ENCODE measurements at places on chromosomes 5 and 9.

- no peak for DNase-seq
These were observed 36.4 kb downstream of the ATPSCKMT start for GRCh38 chr5:10213316-10213715.

- no peak for DNase-seq
These were observed 37.6 kb upstream of the SETD9 start for GRCh38 chr5:56871777-56872176.

- DNase-seq = no peak
These were observed 4.6 kb downstream of the IER5L start for GRCh38 chr9:129173296-129174101.

DNA sequence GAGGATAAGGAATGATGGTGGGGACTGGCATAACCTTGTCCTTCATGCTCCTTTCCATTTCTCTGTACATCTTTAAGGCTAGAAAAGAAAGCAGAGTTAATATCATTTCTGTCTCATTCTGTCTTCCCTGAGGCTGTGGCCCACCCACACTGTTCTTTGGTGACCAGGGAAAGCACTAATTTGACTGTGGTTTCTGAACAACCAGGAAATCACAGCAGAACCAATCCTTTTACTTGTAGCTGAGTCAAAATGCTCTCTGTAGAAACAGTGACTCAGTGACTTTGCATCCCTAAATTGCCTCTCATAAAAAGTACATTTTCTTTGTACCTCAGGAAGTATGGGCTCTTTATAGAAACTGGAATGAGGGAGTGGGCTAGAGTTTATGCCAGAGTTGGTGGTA lies 28.1 kb downstream of the IL33 start:
- no peak for DNase-seq

GRCh38 chr5:61342071-61342501 lies 10.0 kb downstream of the ZSWIM6 start:
- no peak for DNase-seq

DNA sequence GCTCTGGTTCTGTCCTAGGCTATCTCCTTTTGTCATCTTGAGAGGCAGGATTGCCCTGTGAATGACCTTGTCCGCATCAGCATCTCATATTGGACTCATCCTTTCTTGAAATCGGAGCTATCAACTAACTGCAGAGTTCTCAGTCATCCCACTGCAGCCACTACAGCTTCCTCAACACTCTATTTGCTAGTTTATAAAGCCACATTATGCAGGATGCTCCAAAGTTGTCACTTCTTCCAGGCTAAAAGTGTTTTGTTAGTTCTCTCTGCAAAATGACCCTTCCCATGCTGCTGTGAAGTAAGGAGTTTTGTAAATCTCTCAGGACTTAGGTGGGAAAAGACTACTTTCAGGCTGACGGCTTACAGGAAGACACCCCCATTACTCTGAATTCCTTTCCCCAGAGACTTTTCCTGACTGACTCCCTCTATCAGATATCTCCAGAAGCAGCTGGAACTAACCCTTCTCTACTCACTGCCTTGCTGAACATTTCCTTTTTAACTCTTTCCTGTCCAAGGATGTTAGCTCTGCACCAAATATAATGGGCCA lies 257.6 kb downstream of the NFIB start:
- no peak for DNase-seq

All from activated CD4-positive, alpha-beta memory T cell treated with anti-CD3 and anti-CD28 coated beads, Interleukin-2, amount 10 ng/mL, durations not matched to agents 7 days and 5 days (primary cell).